Pancreas (tissue), 10 donors: ENCODE measurements at places on chromosomes 5 and 9.

GRCh38 chr9:114098021-114098935, 814 bp downstream of the KIF12 start:
- peak overlapping the region; percentile 57 for H3K27ac ChIP-seq
- no peaks in the 10 kb centered on the region for H3K4me1 ChIP-seq
- peak; percentile 86 for DNase-seq
- H3K4me3 ChIP-seq: peak overlapping the region; percentile 68
- no peaks in the 10 kb centered on the region for H3K27me3 ChIP-seq

DNA sequence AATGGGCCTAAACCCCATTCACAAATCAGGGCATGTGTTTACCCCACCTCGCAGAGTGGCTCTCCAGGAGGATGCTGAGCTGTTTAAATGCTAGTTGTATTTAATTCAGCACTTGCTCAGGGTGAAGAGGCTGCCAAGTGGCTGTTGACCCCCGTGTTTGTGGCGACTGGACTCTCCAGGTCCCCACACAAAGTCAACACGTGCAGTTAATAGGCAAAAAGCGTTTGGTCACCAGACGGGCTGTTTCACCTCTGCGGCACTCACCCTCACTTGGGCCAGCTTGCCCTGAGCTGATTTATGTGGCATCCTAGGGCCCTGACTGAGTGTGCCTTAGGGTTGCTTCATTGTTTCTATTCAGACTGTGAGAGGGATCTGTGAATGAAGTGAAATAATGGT, 152.3 kb downstream of the GAS1 start:
- no peaks in the 10 kb centered on the region for H3K36me3 ChIP-seq
- no peaks in the 10 kb centered on the region for H3K27me3 ChIP-seq

DNA sequence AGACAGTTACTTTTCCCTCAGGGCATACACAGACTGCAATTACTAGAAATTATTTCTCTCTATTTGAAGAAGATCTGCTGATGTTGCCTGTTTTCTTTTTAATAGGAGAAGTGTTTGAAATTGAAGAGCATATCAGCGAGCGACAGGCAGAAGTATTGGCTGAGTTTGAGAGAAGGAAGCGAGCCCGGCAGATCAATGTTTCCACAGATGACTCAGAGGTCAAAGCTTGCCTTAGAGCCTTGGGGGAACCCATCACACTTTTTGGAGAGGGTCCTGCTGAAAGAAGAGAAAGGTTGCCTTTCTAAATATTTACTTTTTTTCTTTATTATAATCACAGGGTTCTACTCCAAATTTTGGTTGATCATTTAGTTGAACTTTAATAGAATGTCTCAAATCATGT, 3.4 kb downstream of the PRPF4 start:
- peaks cover 5% of the 10 kb centered on the region for H3K4me1 ChIP-seq
- H3K27me3 ChIP-seq: no peaks in the 10 kb centered on the region

GRCh38 chr9:71306134-71306533, 184.7 kb upstream of the TRPM3 start:
- no peaks in the 10 kb centered on the region for H3K36me3 ChIP-seq
- no peak overlapping the region for H3K27ac ChIP-seq
- H3K27me3 ChIP-seq: no peaks in the 10 kb centered on the region
- H3K4me1 ChIP-seq: no peaks in the 10 kb centered on the region
- DNase-seq: no peak
- no peak overlapping the region for H3K4me3 ChIP-seq

DNA sequence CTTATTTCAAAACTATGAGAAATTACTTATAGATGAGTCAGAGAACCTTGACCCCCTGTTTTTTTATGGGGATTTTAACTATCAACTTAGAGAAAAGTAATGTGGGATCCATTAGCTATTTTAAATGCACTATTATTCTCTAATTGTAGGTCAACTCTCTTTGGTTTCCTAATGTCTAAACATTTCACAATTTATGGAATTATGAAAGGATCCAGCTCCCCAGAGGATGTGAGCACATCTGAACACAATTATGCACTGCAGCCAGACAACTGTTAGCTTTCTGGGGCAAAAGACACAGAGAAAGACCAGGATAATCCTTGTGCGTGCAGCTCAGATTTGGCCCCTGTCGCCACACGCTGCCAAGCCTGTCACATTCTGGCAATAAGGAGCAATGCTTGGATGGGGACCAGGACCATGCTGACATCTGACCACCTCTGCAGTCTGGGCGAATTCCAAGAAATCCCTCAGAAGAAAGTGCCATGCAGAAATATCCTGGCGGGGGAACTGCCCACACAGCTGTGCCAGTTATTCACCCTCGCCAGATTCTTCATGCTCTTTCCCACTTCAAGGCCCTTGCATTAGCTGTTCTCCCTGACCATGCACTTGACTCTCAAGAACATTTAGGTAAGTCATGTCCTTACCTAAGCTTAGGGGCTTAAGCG, 22.2 kb upstream of the CMBL start:
- no peaks in the 10 kb centered on the region for H3K36me3 ChIP-seq
- peak; percentile 39 for DNase-seq
- no peaks in the 10 kb centered on the region for H3K27me3 ChIP-seq
- no peak overlapping the region for H3K27ac ChIP-seq
- H3K4me1 ChIP-seq: peaks cover 32% of the 10 kb centered on the region
- H3K4me3 ChIP-seq: no peak overlapping the region

- no peak for DNase-seq
- no peaks in the 10 kb centered on the region for H3K4me1 ChIP-seq
- H3K4me3 ChIP-seq: no peak overlapping the region
- H3K27ac ChIP-seq: no peak overlapping the region
These were observed 92.0 kb downstream of the PHF2 start for GRCh38 chr9:93668261-93668871.

GRCh38 chr5:83687124-83687619, 33.5 kb downstream of the HAPLN1 start:
- H3K4me3 ChIP-seq: no peak overlapping the region
- no peaks in the 10 kb centered on the region for H3K27me3 ChIP-seq
- DNase-seq: no peak

DNA sequence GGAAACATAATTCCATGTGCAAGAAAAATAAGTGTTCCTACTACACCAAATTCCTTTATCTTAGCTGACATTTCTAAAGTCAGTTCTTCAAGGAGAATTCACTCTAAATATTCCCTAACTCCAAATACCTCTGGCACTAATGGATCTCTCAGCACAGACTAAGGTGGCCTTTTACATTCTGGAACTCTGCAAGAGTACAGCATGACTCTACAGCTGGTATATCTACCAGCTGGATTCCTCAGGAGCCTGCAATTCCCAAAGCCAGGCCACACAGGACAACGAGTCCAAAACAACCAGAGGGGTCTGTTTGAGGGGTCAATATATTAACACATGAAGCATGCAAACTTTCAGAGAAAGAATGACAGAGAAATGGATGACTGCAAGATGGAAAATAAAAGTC, 27.2 kb downstream of the TMEM245 start:
- H3K27me3 ChIP-seq: no peaks in the 10 kb centered on the region
- H3K36me3 ChIP-seq: peaks cover 23% of the 10 kb centered on the region
- H3K4me1 ChIP-seq: peaks cover 24% of the 10 kb centered on the region
- DNase-seq: no peak
- H3K4me3 ChIP-seq: no peak overlapping the region
- H3K27ac ChIP-seq: no peak overlapping the region
